ENCODE measurements at places on chromosomes 16 and 17.

- no peak for DNase-seq
Measured at GRCh38 chr16:79610771-79611170, 10.2 kb upstream of the MAF start.

GRCh38 chr16:85535352-85536072 lies 77.6 kb upstream of the GSE1 start:
- DNase-seq = no peak

- DNase-seq = no peak
Measured at GRCh38 chr17:80917716-80918560, 73.7 kb upstream of the CHMP6 start.

DNA sequence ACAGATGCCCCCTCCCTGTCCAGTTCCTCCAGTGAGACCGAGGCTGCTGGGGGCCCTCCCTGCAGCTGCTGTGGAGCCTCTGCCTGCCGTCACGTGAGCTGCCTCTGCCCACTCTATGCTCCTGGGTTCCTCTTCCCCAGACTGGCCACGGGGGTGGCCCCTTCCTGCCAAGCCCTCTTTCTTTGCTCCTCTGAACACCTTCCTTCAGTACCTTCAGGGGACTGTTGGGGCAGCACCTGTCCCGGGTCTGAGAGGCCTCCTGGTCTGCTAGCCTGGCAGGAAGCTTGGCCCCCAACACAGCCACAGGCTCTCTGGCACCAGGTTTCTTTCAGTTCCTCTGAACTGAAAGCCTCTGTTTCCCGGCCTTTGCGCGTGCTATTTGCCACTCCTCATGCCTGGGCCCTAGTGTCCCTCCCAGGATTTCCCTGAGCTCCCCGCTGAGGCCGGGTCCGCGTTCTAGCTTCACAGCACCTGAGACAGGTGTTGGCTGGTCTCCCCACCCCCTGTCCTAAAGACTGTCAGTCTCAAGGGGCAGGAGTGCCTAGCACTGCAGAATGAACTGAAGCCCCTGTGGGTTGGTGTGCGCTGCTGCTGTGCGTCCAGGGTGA lies 6.6 kb upstream of the ATP6V0C start:
- no peak for DNase-seq

DNA sequence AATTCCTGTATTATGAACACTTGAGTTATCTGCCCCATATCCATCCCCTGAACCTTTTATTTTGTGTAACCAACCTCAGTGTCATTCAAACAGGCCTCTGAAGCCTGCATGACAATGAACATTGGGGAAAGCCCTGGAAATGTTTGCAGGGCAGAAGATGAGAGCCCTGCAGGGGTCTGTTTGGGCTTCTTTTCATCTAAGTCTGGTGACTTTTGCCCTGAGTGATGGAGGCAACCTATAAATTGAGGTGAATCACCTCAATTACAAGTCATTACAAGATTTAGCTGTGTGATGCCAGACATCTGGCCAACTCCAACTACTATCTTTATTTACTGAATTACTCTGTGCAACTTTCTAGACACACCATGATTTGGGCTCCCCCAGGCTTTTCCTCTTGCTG lies 189.2 kb downstream of the MAF start:
- no peak for DNase-seq
